ENCODE measurements at places on chromosomes 16 and 17.

- DNase-seq, result no peak
These were observed 686 bp downstream of the MLST8 start for GRCh38 chr16:2205967-2206313.

DNA sequence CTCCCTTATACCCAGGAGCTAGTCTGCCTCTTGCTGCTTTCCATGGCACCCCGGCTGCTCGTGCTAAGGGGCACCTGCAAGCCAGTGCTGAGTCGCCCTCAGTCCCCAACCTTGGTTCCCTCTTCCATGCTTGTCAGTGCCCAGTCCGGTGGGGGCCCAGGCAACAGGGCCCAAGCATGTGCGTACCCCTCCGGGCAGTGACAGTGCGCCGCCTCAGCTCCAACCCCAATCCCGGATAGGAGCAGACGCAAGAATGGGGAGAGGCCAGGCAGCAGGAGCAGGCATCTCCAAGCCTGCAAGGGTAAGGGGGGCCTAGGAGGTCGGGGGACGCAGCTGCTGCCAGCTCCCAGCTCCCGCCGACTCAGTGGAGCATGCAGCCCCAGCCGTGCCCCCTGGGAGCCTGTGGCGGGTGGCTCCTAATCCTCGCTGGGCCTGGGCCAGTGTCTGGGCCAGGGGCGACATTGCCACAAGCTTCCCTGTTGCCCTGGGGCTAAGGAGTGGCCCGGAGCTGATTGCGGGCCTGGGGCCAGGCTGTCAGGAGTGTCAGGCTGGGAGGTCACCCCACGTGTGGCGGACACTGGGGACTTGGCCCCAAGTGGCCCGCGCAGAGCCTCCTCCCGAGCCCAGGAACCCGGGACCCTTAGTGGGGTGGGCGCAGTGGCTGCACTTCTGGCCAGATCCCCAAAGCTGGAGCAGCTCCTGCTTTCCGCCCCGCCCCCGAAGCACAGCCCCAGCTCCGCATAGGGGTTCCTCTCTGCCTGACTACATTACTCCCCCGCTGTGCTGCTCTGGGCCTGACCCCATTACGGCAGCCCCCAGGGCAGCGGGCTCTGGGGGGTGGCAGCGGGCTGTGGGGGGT lies 9.8 kb downstream of the CPD start:
- DNase-seq, result no peak

DNA sequence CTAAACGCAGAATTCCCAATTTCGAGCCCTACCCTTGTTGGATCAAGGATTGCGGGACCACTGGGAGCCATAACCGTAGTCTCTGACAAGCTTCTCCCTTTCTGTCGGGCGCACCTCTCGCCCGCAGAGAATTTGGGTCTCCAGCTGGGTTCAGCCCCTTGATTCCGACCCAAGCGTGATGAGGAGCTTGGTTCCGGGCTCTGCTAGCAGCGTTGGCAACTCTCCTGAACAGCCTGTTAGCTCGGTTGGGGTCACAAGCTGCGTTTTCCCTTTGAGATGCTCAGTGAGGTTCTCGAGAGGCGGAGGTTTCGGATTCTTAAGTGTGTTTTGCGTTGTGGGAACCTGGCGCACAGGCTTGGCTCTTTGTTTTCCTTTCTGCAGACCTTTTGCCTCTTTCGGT lies 655 bp downstream of the ATXN1L start:
- DNase-seq, result no peak

- DNase-seq, result no peak
These were observed 71.0 kb downstream of the CACNG1 start for GRCh38 chr17:67115401-67115800.

DNA sequence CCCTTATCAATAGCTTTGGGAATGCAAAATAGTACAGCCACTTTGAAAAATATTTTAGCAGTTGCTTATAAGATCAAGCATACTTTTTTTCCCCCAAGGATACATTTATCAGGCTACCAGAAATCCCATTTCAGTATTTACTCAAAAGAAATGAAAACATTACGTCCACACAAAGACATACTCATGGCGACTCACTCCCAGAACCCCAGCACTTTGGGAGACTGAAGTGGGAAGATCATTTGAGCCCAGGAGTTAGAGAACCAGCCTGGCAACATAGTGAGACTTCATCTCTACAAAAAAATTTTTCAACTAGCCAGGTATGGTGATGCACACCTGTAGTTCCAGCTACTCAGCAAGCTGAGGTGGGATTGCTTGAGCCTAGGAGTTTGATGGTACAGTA lies 5.9 kb downstream of the SKA2 start:
- DNase-seq, result no peak

- no peak for DNase-seq
These were observed 56.1 kb downstream of the RMI2 start for GRCh38 chr16:11401161-11402050.

- DNase-seq, result no peak
These were observed 204.7 kb upstream of the CIBAR2 start for GRCh38 chr16:85316944-85317343.

DNA sequence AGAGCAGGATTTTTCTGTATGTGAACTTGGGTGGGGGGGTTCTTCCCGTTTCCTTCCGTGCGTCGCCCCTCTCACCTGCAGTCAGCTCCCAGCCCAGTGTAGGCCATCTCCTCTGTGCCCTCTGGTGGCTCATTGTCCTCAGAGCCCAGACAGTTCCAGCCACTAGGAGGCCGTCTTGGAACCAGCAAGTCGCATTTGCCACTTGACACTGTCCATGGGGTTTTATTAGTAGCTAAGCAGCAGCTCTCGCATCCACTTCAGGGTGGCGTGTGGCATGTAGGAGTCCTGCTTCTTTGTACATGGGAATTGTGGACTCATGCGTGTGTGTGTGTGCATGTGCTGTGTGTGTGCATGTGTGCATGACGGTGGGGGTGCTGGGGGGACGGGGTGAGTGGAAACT lies 74.0 kb downstream of the SEC14L1 start:
- DNase-seq, result no peak

- no peak for DNase-seq
These were observed 939 bp downstream of the BCL6B start for GRCh38 chr17:7023576-7024401.

GRCh38 chr17:10739386-10739785 lies 9.6 kb upstream of the TMEM220 start:
- no peak for DNase-seq

GRCh38 chr17:16470265-16470664 lies 21.7 kb downstream of the LRRC75A start:
- no peak for DNase-seq

DNA sequence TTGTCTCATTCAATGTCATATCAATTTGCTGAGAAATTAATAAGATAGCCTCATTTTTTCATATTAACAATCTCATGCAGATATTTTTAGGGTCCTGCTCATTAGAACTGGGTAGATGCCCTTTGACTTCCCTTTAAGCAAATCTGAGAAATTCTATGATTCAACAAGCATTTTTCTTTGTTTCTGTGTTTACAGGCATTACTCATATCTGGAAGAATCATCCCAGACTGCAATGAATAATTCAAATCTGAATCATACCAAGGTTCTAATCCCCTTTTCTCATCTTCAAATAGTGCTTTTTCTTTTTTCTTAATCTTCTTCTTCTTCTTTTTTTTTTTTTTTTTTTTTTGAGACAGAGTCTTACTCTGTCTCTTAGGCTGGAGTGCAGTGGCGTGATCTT lies 69.2 kb upstream of the KIFC3 start:
- no peak for DNase-seq

GRCh38 chr17:43578699-43579565 lies 32.8 kb upstream of the ETV4 start:
- no peak for DNase-seq

DNA sequence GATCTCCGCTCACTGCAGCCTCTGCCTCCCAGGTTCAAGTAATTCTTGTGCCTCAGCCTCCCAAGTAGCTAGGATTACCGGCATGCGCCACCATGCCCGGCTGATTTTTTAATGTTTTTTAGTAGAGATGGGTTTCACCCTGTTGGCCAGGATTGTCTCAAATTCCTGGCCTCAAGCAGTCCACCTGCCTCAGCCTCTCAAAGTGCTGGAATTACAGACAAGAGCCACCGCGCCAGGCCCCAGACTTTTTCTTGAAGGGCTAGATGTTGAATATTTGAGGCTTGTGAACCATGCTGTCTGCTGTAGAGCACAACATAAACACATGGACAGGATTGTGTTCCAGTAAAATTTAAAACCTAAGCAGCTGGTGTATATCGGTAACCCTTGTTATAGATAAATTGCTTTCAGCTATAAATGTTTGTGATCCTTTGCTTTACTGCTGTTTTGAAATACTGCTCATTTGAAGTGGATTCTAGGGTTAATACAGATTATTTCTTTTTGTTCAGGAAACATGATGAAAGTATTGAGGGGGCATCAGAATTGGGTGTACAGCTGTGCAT lies 12.4 kb downstream of the WSB1 start:
- DNase-seq, result no peak

- no peak for DNase-seq
These were observed 8.3 kb upstream of the LPCAT2 start for GRCh38 chr16:55500530-55501011.

GRCh38 chr17:179781-180380 lies 1.6 kb downstream of the DOC2B start:
- no peak for DNase-seq

GRCh38 chr17:78986649-78987328 lies 7.1 kb upstream of the LGALS3BP start:
- no peak for DNase-seq

- DNase-seq, result no peak
These were observed 90.9 kb upstream of the EEF2KMT start for GRCh38 chr16:5188318-5188988.

- DNase-seq, result no peak
These were observed 16.6 kb downstream of the CASKIN2 start for GRCh38 chr17:75498726-75499213.

DNA sequence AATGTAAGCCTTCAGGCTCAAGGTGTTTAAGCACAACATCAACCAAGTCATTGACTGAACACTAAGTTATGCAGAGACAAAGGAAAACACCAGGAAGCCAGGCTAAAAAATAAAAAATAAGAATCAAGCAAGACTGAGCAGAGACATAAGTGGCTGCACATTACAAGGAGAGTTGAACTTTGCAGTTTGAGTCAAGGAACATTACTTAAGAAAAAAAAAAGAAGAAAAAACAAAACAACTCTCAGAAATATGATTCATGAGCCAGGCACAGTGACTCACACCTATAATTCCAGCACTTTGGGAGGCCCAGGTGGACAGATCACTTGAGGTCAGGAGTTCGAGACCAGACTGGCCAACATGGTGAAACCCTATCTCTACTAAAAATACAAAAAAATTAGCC lies 168.1 kb downstream of the C16orf95 start:
- DNase-seq, result no peak

- DNase-seq, result no peak
These were observed 16.7 kb upstream of the TANGO6 start for GRCh38 chr16:68826652-68827051.

DNA sequence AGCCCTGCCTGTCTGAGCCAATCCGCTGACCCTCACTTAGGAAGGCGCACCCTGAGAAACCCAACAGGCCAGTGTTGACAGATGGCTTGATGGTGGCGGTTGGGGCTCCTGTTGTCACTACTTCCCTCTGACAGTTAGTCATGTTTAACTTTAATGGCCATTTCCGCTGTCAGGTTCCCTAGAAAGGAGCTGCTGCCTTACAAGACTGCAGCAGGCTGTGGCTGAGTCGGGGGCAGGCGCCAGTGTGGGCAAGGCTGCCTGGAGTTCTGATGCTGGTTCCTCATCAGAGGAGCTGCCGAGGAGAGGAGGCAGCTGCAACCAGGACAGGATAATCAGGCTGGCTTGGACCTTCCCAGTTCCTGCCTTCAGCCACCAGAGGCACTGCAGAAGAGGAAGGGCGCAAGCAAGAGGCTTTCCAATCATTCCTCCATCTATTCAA lies 223.2 kb upstream of the DYNLRB2 start:
- DNase-seq, result no peak
